ENCODE measurements at places on chromosomes 16 and 17.

DNA sequence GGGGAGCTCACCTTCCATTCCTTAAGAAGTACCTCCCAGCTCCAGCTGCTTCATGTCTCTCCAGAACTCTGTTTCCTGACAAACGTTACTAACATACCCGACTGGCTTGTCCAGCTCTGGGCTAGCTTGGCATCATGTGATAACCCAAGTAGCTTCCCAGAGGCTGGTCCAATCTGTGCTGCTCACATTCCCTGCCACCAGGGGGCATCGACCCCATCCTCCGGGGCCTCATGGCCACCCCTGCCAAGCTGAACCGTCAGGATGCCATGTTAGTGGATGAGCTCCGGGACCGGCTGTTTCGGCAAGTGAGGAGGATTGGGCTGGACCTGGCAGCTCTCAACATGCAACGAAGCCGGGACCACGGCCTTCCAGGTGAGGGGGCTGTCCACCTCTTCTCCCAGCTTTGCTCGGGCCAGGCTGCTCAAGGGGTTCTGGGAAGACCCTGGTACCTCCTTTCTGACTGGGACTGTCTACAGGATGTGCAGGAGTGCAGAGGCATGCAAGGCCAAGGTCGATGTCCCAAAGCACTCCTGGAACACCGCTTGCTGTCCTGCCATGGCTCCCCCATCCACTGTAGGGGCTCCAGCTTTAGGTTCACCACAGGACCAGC is 7.6 kb downstream of the EPX start:
- DNase-seq = peak; percentile 72

DNA sequence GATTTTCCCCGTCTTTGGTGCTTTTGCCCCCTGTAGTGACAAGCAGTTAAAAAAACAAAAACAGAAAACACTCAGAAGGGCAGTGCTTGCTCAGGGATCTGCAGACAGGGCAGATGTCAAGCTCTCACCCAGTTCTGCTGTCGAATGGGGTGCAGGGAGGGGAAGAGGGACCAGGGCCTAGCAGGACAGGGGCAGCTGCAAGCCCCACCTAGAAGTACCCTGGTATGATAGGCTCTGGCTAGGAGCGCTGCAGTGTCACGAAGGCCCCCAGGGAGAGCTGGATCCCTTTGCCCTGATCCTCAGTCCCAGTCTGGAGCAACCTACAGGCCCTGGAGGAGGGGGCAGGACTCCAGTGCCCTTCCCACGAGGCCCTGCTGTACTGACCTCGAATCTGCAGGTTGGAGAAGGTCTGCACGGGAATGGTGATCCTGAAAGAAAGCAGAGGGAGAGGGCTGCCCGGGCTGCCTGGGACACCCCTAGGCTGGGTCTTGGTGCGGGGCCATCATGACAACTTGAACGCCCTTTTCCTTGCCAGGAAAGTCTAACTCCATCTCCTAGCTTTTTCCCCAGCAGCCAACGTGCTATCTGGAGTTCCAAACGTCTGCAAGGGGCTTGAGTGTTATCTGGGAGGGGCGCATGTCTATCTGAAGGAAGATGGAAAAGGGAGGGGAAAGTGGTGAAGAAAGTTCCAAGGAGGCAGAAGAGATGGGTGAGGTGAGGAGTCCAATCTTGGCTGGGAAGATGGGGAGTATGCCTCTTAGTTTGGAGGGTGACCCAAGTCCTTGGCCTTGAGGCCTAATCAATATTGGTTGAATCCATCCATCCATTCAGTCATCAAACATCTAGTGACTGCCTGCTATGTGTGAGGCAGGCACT is 4.8 kb downstream of the GFAP start:
- DNase-seq = no peak

DNA sequence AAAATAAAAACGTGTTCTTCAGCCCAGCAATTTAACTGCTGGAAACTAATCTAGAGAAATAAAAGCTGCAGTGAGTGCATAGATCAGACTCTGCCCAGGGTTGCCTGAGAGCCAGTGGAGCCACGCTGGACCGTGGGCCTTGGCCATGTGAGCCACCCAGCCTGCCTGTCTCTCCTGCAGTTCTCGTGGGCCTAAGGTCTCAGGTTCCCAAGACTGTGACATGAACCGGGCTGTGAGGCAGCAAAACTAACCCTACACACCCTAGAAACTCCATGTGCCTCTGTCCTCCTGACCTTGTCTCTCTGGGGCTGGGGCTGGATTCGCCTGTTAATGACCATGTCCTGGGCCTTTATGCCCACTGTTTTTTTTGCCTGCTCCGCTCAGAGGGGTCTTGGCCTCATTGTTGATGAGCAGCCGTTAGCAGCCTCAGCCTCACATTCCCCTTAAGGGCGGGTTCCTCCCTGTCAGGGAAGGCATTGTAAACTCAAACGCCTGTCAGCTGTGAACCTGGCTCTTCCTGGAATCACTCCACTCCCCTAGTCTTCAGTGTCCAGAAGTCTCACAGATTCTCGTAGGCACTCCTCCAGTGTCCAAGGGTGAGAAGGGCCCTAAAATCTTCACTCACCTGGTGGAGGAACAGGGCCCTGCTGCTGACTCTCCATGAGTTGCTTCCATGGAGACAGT is 16.9 kb downstream of the C16orf90 start:
- no peak for DNase-seq

- no peak for DNase-seq
Observed at GRCh38 chr17:66506641-66507040, 204.2 kb downstream of the PRKCA start.

- peak; percentile 79 for DNase-seq
Observed at GRCh38 chr17:4881761-4882555, 17.4 kb upstream of the C17orf107 start.

DNA sequence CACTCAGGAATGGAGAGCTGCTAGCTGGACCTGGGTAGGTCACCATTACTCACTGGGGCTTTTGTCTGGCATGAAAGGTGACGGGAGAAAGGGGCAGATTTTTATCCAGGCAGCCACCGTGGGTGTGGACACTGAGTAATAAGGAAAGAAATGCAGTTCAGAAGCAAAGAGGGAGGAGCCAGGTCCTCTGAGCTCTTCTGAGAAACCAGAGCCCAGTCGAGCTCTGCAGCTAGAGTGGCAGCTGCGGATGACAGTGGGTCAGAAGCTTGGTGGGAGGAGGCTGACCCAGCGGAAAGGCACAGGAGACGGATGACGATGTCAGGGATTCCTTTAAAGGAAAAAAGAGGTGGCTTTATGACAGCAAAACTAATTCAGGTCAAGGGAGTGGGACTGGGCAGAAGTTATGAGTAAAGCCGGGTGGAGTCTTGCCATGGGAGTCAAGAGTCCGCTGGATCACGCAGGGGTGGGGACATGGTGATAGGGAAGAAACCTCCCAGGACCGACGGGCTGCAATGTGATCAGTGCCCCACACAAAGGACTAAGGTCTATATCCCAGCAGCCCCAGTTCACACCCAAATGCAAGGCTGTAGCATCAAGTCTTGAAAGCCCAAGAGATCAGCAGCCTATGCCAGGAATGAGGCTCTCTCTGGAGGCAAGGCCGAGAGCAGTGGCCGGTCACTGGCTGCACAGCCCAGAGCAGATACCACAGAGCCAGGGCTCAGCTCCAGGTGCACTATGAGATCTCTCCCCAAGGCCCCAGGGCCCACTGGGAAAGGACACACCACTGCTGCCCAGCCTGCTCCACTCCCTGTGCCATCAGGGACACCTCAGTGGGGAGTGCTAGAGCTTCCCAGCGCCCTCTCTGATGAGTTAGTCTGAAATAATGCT is 6.3 kb upstream of the MNT start:
- no peak for DNase-seq

- DNase-seq = no peak
Observed at GRCh38 chr17:46115699-46116098, 77.5 kb downstream of the KANSL1 start.

GRCh38 chr16:70481929-70482536 is 27.6 kb downstream of the FCSK start:
- no peak for DNase-seq

DNA sequence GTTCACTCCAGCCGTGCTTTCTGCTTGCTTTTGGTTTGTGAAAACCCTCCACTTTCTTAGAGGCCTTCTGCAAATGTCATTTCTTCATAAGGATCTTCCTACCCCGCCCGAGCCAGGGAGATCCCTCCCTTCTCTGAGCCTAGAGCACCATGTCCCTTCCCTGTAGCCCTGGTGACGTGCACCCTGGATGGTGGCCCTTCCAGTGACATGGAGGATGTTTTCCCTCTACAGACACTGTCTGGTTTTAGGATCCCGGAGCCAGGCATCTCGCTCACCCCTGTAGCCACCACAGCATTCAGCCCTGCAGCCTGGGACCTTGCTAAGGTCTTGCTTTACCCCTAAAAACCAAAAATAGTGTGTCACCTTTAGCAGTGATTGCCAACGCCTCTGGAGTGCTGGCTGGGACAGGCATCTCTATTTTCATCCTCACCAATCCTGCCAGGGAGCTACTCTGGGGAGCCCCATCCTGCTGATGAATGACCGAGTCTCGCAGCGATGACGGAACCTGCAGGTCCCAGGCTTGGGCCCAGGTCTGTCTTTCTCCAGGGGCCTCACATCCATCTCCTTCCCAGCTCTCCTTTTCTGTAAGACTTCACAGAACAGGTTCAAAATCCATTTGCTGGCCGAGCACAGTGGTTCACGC is 394.1 kb upstream of the TNRC6C start:
- DNase-seq = no peak

DNA sequence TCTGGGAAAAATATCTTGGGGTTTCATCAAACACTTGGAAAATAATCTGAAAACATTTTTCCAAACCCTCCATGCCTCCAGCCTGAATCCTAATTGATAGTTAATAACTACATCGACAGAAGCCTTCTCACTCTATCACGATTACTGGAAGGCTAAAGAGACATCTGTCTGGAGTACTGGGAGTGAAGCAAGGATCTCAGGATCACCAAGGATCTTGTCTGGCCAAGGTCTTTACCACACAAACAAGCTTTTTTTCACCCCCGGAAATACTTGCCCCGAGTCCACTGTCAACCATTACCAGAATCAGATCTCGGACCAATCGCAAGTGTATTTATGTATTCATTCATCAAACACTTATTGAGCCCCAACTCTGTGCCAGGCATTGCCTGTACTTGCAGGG is 28.3 kb upstream of the CRISPLD2 start:
- DNase-seq = no peak

DNA sequence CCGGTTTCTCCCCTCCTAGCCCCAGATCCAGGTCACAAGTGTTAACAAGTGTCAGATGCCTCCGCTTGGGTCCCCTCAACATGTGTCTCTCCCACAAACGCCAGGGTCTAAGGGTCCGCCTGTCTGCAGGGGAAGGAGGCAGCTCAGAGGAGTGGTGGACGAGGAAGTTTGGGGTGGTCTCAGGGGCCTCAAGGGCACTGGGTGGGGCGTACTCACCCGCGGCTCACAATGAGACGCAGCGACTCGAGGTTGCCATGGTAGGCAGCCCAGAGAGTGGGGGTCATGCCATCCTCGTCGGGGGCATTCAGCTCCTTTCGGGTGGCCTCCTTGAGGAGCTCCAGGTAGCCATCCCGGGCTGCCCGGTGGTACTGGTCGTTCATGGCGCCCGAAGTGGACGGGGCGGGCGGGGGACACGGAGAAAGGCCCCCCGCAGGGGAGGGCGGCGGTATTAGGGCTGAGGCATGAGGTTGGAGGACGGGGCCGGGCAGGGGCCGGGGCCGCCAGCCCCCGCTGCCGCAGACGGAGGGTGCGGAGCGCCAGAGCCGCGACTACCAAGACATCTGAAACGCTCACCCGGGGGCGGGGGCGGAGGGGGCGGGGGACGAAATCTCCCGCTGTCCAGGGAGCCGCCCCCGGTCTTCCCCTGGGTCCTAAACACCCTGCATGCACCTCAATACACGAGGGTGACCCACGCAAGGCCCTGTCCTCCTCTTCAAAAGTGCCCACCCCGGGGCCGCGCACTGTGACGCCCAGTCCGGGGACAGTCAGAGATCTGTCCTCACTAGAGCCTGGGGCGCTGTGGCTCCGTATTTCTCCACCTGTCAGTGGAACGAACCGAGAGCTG is at the start of gene USH1G:
USH1G (minus strand) TSS at position 562 of the 844 bp plus-strand sequence; CDS start at position 380, 182 bp downstream.
- peak; percentile 60 for DNase-seq

GRCh38 chr17:63480192-63480784 is 3.4 kb downstream of the ACE start:
- DNase-seq = no peak

GRCh38 chr17:72538901-72539352 is 418.1 kb downstream of the SOX9 start:
- DNase-seq = no peak

DNA sequence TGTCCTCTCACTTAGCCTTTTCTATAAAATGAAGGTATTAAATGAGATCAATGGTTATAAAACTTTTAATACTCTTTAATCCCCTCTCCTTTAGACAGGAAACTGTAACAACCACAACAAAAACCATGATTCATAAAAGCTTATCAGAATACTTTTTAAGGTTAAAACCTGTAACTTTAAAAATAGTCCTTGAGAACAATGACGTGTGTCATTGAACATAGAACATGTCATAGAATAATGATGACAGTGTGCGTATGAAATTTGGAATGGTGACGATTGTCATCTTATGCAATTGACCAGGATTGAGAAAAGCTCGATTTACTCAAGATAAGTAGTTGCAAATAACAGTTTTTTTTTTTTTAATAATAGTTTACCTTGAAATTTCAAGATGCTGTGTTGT is 94.1 kb downstream of the PLCG2 start:
- no peak for DNase-seq

DNA sequence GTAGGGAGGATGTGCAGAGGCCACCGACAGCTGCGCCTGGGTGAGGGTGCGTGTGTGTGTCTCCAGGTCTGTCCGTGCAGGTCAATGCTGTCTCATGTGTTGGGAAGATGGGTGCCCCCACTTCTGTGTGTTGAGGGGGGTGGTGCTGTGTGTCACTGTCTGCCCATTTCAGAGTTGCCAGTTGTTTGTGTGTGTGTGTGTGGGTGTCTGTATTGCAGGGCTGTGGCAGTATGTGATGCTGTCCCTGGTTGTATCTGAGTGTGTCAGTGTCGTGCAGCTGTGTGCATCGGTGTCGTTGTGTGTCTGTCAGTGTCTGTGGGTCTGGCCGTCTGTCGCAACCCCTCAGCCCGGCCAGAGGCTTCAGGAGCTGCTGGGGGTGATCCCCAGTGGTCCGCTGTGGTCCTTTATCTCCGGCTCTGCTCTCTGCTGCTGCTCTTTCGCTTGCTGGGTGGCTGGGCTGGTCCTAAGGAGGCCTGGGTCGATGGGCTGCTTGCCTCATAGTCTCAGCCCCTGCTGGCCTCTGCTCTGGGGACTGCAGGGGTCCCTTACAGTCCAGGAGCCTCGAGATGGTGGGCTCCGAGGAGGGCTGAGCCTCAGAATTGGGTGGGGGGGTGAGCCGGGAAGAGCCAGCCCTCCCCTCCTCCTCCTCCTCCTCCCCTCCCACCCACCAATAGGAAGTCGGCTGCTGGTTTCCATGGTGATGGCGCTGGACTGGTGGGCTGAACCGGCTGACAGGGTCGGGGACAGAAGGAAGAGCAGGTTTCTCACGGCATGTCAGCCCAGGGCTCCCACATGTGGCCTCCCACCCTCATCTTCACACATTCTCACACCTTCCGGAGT is at the start of gene TSPOAP1:
TSPOAP1 (minus strand) TSS at position 601 of the 840 bp plus-strand sequence. CDS start 875 bp downstream, outside the sequence.
- peak; percentile 75 for DNase-seq

GRCh38 chr16:10067835-10068234 is 114.4 kb downstream of the GRIN2A start:
- no peak for DNase-seq

- no peak for DNase-seq
Observed at GRCh38 chr17:76337413-76337777, 16.3 kb downstream of the PRPSAP1 start.

GRCh38 chr17:57514614-57515013 is 230.5 kb downstream of the CCDC182 start:
- no peak for DNase-seq

- DNase-seq = peak; percentile 44
Observed at GRCh38 chr17:48952904-48953303, 8.3 kb upstream of the SNF8 start.

- DNase-seq = no peak
Observed at GRCh38 chr16:15502041-15502725, 67.8 kb downstream of the BMERB1 start.

GRCh38 chr16:83701494-83701893 is 106.3 kb upstream of the HSBP1 start:
- peak; percentile 18 for DNase-seq
